ENCODE measurements at places on chromosomes 5 and 9.

GRCh38 chr9:77457916-77458592, 190.1 kb downstream of the GNA14 start:
- ATAC-seq: peak; percentile 77

DNA sequence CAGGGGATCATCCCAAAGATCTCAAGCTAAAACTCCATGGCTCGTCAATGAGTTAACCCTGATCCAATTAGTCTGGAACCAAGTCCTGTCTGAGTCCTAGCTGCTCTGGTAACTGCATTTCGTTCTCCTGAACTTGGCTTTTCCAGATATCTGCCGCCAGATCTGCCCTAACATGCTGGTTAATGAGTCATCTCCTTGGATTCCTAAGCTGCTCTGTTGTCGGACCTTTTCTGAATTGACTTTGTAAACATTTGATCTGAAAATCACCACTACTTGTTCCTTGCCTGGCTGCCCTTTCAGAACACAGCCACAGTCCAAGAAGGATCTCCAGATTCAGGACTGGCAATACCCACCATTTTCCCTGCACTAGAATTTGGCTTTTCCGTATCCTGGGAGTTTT, 473.0 kb downstream of the ZSWIM6 start:
- ATAC-seq: no peak

DNA sequence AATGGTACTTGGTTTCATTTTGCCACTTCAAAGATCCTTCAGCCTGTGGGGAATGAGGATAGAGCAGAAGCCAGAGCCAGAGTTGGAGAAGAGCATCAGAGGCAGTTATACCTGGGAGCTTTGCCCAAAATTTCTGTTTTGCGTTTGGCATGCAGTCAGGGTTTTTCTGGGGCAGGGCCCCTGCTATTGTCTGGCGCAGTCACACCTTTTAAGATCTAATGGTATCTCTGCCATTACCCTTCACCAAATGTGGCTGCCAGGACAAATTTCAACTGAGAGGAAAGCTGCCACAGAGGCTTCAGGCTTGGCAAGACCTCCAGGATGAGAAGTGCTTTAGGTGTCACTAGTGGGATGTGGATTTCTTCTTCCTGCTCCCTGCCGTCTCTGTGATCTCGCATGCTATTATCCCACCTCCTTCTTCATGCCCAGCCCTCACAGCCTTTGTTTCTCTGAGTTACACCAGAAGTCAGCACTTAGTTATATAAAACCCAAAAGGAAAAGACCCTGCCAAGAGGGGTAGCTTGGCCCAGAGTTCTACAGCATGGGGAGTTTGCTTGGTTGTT, 357.0 kb downstream of the TLE4 start:
- ATAC-seq: no peak

DNA sequence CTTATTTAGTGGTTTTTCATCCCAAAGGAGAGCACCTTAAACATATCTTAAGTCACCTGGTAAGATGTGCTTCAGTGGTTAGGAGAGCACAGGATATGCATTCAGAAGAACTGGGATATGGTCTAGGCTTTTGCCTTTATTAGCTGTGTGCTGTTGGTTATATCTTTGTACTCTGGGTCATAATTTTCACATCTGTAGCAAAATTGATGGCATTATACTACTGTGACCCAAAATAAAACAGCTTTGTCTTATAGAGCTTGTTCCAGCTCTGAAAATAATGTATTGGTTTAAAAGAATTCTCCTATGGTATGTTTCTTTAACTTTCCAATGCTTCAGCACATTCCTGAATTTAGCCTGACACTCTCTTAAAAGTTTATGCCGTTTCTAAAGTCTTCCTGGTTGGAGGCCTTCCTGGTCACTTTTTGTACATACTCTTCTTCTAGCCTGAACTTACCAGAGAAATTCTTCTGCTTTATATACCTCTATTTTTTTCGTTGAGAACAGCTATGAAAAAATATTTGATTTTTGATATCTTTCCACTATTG, 337.1 kb upstream of the MPDZ start:
- ATAC-seq: no peak

DNA sequence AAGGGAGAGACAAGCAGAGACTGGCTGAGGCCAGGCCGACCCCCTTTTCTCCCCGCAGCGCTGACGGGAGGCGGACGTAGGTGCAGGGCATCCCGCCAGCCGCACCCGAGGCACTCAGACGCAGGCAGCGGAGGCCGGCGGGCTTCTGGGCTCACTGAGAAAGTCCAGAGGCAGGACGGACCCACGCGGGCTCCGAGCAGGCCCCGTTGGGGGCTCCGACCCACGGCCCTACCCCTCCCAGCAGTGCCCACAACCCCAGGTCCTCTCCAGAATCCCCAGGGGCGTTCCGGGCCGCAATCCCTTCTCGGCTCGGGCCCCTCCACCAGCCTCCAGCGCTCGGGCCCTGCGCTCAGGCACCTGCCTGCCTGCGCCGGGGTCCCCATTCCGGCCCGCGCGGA, 543 bp downstream of the MTMR12 start:
- peak; percentile 55 for ATAC-seq

- ATAC-seq: no peak
Observed at GRCh38 chr5:115461506-115462290, 82.9 kb downstream of the FEM1C start.

DNA sequence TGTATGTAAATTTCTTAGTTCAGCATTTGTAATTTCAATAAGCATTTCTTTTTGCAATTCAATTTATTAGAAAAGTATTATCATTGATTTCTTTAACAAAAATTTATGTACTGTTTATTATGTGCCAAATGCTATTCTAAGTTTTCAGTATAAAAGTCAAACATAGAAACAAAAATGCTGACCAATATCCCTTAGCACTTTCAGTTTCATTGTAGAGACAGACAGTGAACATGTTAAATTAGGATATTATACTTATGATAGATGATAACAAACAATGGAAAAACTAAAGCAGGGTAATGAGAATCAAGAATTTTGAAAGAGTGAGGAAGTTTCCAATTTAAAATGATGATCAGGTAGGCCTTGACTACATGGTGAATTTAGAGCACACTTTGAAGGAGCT, 1106.0 kb downstream of the TAF11L14 start:
- no peak for ATAC-seq

DNA sequence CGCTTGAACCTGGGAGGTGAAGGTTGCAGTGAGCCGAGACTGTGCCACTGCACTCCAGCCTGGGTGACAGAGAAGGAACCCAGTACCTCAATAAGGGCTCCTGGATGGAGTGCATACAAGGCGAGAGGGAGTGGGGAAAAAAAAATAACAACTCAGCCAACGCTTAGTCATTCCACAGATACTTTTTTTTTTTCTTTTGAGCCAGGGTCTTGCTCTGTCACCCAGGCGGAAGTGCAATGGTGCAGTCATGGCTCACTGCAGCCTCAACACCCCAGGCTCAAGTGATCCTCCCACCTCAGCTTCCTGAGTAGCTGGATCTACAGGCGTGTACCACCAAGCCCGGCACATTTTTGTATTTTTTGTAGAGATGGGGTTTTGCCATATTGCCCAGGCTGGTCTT, 59.5 kb upstream of the GGTA1 start:
- ATAC-seq: no peak

DNA sequence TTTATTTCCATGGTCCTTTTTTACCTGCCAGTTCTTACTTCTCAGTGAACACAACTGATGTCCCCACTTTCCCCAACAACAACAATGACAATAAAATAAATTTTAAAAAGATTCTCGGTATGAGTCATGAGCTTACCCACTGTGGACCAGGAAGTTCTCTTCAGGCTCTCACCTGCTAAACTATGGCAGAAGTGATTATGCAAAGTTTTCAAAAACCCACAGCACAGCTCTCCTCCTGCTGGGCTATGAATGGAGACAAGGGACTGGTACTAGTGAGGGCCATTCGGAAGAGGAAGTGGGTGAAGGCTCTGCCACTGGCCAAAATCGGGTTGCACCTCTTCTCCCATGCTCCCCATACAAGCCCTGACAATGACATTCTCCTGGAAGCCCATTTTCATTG, 429.4 kb downstream of the PIK3R1 start:
- ATAC-seq: peak; percentile 91

DNA sequence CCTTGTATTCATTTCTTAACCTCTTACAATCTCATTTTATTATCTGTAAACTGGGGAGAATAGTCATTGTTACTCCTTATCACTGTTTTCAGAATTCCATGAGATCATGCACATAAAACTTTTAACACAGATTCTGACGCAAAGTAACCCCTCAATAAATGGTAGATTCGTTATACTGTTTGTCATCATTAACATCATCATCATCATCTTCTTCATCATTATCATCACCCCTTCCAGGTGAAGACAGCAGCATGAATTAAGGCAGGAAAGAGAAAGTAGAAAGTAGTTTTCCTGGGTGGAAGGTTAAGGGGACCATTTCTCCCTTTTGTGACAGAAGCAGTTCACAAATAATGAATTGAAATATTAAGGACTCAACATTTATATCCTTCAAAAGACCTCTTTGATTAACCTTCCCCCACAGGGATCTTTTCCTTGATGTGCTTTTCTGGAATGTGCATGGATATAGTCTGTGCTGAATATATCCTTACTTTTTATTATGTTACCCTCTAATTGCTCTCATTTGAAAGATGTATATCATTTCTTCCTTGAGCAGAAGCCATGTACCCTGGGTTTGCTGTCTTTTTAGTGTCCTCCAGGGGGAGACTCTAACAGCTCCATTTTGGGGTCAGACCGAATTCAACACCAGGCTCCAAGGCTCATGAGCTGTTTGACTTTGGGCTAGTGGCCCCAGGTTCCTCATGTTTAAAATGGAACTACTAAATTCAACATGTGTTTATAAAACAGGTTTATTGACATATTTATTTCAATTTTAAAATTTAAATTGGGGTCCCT, 1029.9 kb upstream of the WWC1 start:
- ATAC-seq: no peak

- no peak for ATAC-seq
Observed at GRCh38 chr5:166561759-166562158, 1729.7 kb upstream of the WWC1 start.

- no peak for ATAC-seq
Observed at GRCh38 chr9:16060436-16061129, 507.7 kb downstream of the CCDC171 start.

DNA sequence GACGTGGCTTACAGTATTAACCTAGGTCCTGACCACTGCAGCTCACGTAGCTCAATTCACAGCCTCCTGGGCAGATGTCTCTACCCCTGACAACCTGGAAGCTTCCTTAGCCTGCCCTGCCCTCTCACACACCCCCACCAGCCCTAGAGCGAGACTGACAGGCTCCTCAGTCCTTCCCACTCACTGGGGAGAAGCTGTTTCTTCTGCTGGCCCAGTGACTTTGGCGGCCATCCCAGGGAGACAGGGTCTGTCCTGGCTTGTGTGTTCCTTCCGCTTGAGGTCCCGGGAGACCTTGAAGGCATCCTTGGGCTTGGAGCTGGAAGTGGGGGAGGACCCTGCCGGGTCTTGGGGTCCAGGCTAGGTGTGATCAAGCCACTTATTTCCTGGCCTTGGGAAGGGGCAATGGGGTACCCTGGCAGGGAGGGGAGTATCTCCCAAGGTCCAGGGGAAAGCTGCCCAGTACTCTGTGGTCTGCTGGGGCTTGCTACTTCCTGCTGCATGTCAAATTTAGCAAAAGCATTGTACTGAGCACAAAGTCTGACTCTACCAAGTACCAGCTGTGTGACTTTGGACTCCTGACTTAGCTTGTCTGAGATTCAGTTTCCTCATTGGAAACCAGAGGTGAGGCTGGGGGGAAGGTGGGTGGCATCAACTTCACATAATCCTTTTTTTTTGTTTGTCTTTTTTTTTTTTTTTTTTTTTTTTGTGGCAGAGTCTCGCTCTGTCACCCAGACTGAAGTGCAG, 1.9 kb downstream of the MIGA2 start:
- no peak for ATAC-seq

GRCh38 chr5:149416987-149417710, 38.1 kb upstream of the IL17B start:
- ATAC-seq: no peak

DNA sequence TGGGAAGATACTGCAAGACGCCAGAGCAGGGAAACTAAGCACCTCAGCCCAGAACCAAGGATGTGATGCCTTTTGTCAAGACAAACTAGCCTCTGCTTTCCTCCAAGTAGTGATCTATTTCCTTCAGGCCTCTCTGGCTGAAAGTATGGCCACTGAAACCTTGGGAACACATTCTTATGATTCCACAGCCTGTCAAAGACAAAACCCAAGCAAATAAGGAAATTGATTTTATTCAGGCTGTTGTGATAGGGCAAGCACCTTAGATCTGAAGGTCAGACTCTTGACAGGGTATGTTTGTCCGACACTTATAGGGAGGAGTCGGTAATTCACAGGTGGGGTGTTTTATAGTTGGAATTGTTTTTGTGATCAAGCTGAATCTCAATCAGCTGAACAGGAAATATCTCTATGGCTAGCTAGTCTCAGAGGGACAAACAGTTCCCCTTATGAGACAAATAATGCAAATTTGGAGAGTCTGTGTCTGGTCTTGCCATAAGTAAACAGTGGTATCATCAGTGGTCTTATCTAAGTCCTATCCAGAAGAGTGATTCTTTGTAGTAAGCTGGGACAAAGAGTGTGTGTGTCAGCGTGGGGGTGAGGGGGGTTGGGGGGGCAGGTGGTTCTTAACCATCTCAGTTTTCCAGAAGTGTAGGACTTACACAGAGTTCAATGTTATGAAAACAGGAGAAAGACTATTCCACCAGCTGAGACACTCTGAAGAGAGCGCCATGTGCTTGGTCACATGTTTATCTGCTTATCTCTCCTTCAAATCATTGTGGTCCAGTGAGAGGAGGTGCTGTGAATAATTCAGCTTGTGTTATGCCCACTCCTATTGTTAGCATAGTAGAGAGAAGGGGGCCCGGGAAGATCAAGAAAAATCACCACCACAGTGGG, 6.7 kb upstream of the ZCCHC10 start:
- peak; percentile 93 for ATAC-seq

- ATAC-seq: peak; percentile 24
Observed at GRCh38 chr5:163504079-163504931, 1.1 kb upstream of the MAT2B start.

DNA sequence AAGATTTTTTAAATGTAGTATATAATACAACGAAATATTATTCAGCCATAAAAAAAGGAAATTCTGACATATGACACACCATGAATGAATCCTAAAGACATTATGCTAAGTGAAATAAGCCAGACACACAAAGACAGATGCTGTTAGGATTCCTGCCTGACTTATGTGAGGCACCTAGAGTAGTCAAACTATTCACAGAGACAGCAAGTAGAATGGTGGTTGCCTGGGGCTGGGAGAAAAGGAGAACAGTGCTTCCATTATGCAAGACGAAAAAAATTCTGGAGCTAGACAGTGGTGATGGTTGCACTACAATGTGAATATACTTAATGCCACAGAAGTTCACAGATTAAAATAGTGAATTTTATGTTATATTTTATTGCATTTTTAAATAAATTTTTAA, 66.8 kb downstream of the SPOCK1 start:
- no peak for ATAC-seq

DNA sequence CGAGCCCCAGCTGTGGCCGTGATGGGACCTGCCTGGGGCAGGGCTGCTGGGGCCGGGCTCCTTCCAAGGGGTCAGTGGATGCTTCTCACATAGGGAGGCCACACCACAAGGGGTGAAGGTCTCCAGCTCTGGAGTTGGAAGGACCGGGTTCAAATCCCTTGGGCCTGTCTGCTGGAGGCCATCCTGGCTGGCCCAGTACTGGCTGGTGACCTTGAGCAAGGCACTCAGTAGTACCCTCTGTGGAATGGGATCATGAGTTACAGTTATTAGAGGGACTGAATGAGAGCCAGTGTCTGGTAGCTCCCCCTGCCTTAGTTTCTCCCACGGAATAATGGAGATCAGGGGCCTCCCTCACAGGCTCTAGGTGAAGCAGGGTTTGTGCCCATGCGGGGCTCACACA, 58.3 kb downstream of the LMX1B start:
- no peak for ATAC-seq
